Tongue (tissue), 3 donors: ENCODE measurements at places on chromosomes 16 and 17. TPM values are rescaled to one million over a fixed set of nuclear protein-coding genes. Genes with fewer than 3 reads are reported as not detected.

Gene BORCS6
- 7.6 TPM for total RNA-seq

Gene SOCS7
- total RNA-seq = 26.3 TPM

GRCh38 chr16:175011-175949 lies 1.2 kb upstream of the HBA1 start:
- DNase-seq = no peak

- DNase-seq = no peak
Measured at GRCh38 chr16:8110572-8111514, 479.5 kb downstream of the TMEM114 start.

DNA sequence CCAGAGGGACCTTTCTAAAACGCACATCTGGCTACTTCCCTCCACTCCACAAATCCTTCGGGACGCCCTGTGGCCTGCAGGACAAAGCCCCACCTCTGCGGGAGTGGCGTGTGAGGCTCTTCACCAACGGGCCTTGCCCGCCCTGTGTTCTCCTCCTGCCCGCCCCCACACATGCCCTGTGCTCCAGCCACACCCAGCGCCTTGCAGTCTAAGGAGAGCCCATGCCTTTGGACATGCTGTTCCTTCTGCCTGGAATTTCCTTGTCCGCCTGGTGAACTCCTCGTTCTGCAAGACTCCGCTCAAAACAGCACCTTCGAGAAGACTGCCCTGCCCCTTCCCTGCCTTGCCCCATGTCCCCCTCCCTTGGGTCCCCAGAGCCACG lies 7.4 kb downstream of the ELOB start:
- DNase-seq = no peak

- peak; percentile 63 for DNase-seq
Measured at GRCh38 chr17:12545877-12546513, 119.7 kb upstream of the MYOCD start.
